H9 (cell line): ENCODE measurements at places on chromosomes 3 and 15. TPM values are rescaled to one million over a fixed set of nuclear protein-coding genes. Genes with fewer than 3 reads are reported as not detected.

GRCh38 chr3:14820156-14820555, 1.4 kb downstream of the FGD5 start:
- no peaks in the 10 kb centered on the region; the same call in 1 of the 2 replicates for H3K4me1 ChIP-seq
- DNase-seq: no peak
- no peaks in the 10 kb centered on the region for H3K27me3 ChIP-seq
- H3K4me3 ChIP-seq: no peak overlapping the region

DNA sequence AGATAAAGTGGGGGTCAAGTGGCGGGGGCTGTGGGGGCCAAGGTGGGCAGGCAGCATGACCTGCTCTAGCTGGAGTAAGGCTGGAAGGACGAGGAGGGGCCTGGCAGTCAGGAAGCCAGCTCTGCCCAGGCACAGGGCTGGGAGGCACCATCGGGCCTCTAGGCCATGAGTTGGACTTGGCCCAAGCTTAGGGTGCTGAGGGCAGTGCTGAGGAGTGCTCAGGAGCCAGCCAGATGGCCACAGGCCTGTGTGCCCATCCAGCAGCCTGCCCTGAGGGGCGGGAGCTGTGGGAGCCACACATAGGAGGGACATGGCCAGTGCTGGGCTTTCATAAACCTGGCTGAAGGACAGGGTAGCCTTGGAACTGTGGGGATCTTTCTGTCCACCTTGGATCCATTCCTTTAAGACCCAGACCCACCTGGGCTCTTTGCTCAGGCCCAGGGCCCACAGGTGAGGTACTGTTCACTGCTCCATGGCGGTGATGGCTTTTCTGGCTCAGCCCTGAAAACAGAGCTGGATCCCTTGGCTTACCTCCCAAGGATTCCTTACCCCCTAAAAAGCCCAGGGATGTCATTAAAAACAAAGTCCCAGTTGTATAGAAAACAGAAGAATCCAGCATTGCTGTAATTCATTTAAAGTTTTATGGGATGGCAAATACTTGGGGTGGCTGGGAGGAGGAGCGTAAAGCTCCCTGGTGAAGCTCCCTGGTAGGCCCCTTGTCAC, 137.0 kb downstream of the DNAJB8 start:
- no peaks in the 10 kb centered on the region for H3K27me3 ChIP-seq
- peak; percentile 3 for DNase-seq
- H3K27ac ChIP-seq: no peak overlapping the region

DNA sequence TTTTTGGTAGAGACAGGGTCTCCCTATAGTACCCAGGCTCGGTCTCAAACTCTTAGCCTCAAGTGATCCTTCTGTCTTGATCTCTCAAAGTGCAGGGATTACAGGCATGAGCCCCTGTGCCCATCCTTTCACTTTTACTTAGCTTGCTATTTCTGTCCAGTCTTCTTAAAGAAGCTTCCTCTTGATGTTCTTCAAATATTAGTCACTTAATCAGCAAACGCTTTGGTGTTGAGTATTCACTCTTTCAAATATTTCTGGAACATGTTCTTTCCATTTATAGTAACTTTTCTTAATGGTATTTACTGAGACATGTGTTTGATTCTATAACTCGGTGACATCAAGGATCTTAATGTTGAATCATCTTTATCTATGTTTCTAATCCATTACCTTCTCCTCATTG, 122.1 kb downstream of the CNTN6 start:
- no peak overlapping the region for H3K4me3 ChIP-seq
- no peaks in the 10 kb centered on the region for H3K27me3 ChIP-seq
- H3K4me1 ChIP-seq: no peaks in the 10 kb centered on the region
- H3K36me3 ChIP-seq: no peaks in the 10 kb centered on the region
- no peak overlapping the region for H3K27ac ChIP-seq

DNA sequence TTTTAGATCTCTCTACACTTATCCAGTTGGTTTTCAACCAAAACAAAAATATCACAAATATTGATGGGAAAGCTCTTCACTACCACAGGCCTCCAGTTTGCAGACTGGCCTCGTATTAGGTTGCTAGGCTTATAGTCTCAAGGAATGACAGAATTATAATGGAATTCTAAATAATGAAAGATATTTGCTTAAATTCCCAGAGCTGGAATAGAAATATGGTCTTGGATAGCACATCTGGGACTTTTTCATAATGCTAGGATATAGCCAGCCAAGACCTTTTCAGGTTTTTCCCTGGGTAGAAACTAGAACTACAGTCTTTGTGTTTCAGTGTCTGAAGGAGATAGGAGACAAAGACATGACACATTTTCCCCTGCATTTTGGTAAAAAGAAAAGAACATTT, 121.9 kb upstream of the STAC start:
- no peak overlapping the region for H3K27ac ChIP-seq
- no peaks in the 10 kb centered on the region for H3K27me3 ChIP-seq

GRCh38 chr3:62479326-62479725, 106.0 kb upstream of the FEZF2 start:
- no peak for DNase-seq
- no peaks in the 10 kb centered on the region for H3K36me3 ChIP-seq
- H3K4me3 ChIP-seq: no peak overlapping the region
- H3K27ac ChIP-seq: no peak overlapping the region
- H3K27me3 ChIP-seq: no peaks in the 10 kb centered on the region

The FGF7 gene
- not detected in 2 replicates for total RNA-seq

DNA sequence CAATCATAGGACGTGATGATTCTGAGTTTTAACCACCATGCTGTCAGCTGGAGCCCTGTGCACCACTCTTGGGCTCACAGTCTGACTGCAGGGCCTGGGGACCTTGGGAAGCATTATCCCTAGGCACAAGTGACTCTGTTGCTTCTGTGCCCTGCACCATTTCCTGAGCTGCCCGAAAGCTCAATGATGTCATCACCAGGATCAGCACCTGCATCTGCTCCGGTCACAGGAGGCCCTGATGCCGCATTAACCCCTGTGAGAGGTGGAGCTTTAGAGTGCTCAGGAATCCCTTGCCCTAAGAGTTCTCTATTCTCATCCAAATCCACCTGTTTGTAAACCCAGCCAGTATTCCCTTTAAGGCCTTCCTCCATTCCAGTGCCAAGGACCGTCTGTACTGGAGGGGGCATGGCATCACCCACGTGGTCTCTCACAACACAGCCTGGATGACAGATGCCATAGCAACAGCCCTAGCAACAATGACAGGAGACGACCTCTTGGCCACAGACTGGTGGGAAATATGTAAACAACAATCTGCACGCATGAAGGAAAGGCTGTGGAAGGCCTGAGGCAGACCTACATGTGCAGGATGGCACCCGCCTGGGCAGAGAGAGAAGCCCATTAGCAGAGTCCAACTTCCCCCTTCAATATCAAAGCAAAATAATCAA, 37.9 kb downstream of the NTRK3 start:
- no peak overlapping the region for H3K27ac ChIP-seq
- no peak overlapping the region for H3K4me3 ChIP-seq
- H3K4me1 ChIP-seq: no peaks in the 10 kb centered on the region
- H3K27me3 ChIP-seq: no peaks in the 10 kb centered on the region
- no peak for DNase-seq
- no peaks in the 10 kb centered on the region for H3K36me3 ChIP-seq

GRCh38 chr3:46607603-46608028, 4.7 kb upstream of the FAM240A start:
- H3K4me3 ChIP-seq: no peak overlapping the region
- no peaks in the 10 kb centered on the region for H3K36me3 ChIP-seq
- peaks cover 7% of the 10 kb centered on the region; the same call in 1 of the 2 replicates for H3K4me1 ChIP-seq
- H3K27me3 ChIP-seq: no peaks in the 10 kb centered on the region; the same call in 1 of the 2 replicates
- H3K27ac ChIP-seq: no peak overlapping the region
- DNase-seq: peak; percentile 77

GRCh38 chr3:50324351-50325112, 2.0 kb upstream of the HYAL2 start:
- peak overlapping the region; percentile 54 for H3K4me3 ChIP-seq
- H3K4me1 ChIP-seq: peaks cover 6% of the 10 kb centered on the region; the same call in 1 of the 2 replicates
- peak; percentile 90 for DNase-seq
- H3K27ac ChIP-seq: no peak overlapping the region

GRCh38 chr3:114450008-114450596, 156.3 kb downstream of the TIGIT start:
- no peaks in the 10 kb centered on the region for H3K36me3 ChIP-seq
- H3K4me3 ChIP-seq: no peak overlapping the region
- no peaks in the 10 kb centered on the region for H3K4me1 ChIP-seq
- no peak overlapping the region for H3K27ac ChIP-seq
- H3K27me3 ChIP-seq: no peaks in the 10 kb centered on the region

GRCh38 chr15:29821416-29822099, 710 bp downstream of the TJP1 start:
- H3K36me3 ChIP-seq: peaks cover 5% of the 10 kb centered on the region
- DNase-seq: peak; percentile 81
- H3K27me3 ChIP-seq: no peaks in the 10 kb centered on the region

GRCh38 chr3:23811185-23811527, 5.4 kb downstream of the UBE2E1 start:
- peak overlapping the region; percentile 93 for H3K4me3 ChIP-seq
- no peaks in the 10 kb centered on the region for H3K27me3 ChIP-seq
- peaks cover 50% of the 10 kb centered on the region for H3K36me3 ChIP-seq
- DNase-seq: no peak

DNA sequence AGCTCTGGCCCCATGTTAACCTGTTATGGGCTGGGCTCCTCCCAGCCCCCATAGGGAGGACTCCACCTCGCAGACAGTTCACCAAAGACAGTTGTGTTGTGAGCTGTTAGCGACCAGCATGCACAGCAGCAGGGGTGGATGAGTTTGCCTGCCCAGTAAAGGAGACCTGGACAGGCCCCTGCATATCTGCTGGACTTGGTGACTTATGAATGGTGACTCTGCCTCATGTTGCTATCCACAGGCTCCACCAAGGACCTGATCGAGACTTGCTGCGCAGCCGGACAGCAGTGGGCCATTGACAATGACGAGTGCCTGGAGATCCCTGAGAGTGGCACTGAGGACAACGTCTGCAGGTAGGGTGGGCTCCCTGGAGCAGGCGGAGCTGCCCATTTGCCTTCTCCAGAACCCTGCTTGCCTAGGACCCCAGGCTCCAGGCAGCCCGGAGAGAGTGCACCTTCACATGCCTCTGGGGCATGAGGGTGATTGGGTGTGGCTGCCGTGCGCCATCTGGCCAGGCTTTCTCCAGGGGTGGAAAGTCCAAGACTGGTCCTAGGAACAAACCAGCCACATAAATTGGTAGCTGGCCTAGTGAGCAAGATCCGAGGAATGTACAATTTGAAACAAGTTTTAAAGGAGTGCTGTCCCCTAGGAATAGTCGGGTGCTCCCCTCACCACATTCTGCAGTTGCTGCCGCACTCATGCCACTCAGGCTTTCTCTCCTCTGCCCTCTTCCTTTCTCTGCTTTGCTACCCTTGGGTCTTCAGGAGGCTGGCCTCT, 59.1 kb downstream of the FBLN2 start:
- no peaks in the 10 kb centered on the region; the same call in 1 of the 2 replicates for H3K4me1 ChIP-seq
- no peaks in the 10 kb centered on the region for H3K36me3 ChIP-seq

GRCh38 chr3:146834917-146835316, 229.8 kb upstream of the PLSCR5 start:
- no peaks in the 10 kb centered on the region for H3K4me1 ChIP-seq
- H3K27me3 ChIP-seq: no peaks in the 10 kb centered on the region
- no peak for DNase-seq
- H3K4me3 ChIP-seq: no peak overlapping the region
- no peaks in the 10 kb centered on the region for H3K36me3 ChIP-seq

GRCh38 chr15:49823987-49824774, 203.3 kb downstream of the DTWD1 start:
- DNase-seq: no peak
- no peaks in the 10 kb centered on the region for H3K4me1 ChIP-seq
- no peaks in the 10 kb centered on the region for H3K36me3 ChIP-seq
- H3K27ac ChIP-seq: no peak overlapping the region
- no peak overlapping the region for H3K4me3 ChIP-seq

- H3K4me1 ChIP-seq: no peaks in the 10 kb centered on the region
- no peak for DNase-seq
- H3K27me3 ChIP-seq: no peaks in the 10 kb centered on the region
- H3K36me3 ChIP-seq: no peaks in the 10 kb centered on the region; the same call in 2 of the 3 replicates
- H3K27ac ChIP-seq: no peak overlapping the region
Measured at GRCh38 chr3:41503998-41504623, 304.8 kb downstream of the CTNNB1 start.

The OXTR gene
- total RNA-seq: 1.5 and 1.7 TPM in 2 replicates

- no peak for DNase-seq
- peaks cover 9% of the 10 kb centered on the region for H3K36me3 ChIP-seq
- no peak overlapping the region for H3K4me3 ChIP-seq
- H3K27me3 ChIP-seq: no peaks in the 10 kb centered on the region
Measured at GRCh38 chr3:145248928-145249327, 912.1 kb downstream of the PLOD2 start.

DNA sequence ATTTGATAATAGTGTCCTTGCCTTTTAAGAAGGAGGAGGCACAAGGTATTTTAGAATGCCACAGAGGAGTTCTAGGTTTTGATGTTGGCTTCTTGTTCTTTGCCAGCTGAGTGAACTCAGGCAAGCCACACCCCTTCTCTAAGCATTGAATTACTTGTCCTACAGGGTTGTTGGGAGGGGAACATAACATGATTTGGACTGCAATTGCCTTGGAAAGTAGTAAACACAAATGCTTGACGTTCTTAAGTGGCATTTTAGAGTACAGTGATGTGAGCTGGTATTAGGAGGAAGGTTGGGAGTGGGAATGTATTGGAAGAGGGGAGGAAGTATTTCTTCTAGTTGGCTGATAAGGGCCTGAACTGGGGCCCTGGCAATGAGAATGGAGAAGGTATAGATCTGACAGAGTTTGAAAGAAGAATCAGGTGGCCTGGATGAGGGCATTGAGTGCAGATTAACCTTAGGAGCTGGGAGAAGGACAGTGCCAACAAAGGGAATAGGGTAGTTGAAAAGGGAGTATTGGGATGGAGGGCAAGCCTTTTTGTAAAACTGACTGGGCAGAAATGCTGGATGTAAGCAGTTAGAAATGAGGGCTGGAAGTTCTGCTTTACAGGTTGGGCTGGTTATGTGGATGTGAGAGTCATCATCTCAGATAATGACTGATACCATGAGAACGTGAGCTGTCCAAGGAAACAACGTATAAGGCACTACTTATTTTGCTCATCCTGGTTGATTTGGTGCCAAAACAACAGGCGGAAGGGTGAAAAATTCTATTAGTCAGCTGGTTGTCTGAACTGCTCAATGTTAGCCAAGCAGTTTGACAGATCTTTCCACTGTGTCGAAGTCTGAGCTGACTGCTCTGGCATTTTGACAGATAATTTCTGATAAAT, 16.7 kb downstream of the KAT2B start:
- DNase-seq: no peak
- no peaks in the 10 kb centered on the region for H3K36me3 ChIP-seq
- H3K4me1 ChIP-seq: no peaks in the 10 kb centered on the region; the same call in 1 of the 2 replicates
- no peak overlapping the region for H3K4me3 ChIP-seq
- H3K27ac ChIP-seq: no peak overlapping the region

DNA sequence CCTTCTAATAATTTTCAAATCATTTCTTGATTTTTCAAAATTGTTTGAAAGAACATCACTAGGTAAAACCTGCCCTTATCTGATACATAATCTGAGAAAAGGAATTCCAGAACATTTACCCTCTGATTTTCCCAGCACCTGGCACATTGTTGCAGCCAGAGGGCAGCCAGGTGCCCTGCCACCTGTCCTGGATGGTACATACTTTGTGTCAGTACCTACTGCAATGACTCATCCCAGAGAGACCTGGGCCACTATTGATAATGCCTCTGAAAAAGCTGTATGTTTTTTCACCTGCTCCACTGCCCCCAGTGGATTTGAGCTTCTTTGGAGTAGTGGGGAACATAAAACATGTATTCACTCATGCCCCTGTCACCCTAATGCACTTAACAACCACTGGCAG, 648.9 kb upstream of the GBE1 start:
- H3K4me1 ChIP-seq: no peaks in the 10 kb centered on the region
- no peak overlapping the region for H3K4me3 ChIP-seq
